ENCODE measurements at places on chromosomes 1 and 21.

GRCh38 chr1:111516005-111516535 is 12.6 kb upstream of the ADORA3 start:
- DNase-seq: no peak

DNA sequence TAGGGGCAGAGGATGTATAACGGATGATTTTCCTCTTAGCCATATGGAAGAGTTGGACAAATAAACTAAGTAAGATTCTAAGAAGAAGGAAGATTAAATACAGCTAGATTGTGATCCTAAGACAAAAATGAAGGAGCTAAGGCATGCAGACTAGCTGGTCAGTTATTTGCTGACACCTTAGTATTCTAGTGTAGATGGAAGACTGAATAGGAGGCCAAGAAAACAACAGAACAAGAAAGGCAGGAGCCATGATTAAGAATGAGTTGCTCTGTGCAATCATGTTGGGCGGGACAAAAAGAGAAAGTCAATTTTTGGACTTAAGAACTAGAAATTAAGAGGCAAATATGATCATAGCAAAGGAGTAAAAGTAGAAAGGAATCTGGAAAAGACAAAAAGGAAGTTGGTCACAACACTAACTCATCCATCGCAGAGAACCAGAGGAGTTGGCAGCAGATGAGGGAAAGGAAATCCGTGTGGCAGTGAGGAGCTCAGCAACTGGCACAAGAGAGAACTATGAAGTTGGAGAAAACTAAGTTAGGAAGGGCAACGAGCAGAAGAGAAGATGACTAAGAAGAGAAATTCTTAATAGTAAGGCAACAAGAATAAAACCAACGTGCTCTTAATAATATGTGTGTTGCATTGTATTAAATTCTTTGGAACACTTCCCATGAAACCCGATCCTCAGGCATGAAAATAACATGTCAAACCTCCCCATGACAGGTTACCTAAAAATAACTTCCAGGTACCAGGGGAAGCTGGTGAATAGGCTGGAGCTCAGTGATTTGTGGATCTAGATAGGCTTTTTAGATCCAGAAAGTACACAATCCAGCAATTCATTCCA is 234.4 kb downstream of the LTN1 start:
- no peak for DNase-seq

- no peak for DNase-seq
Observed at GRCh38 chr1:222946436-222946835, 131.6 kb downstream of the DISP1 start.

DNA sequence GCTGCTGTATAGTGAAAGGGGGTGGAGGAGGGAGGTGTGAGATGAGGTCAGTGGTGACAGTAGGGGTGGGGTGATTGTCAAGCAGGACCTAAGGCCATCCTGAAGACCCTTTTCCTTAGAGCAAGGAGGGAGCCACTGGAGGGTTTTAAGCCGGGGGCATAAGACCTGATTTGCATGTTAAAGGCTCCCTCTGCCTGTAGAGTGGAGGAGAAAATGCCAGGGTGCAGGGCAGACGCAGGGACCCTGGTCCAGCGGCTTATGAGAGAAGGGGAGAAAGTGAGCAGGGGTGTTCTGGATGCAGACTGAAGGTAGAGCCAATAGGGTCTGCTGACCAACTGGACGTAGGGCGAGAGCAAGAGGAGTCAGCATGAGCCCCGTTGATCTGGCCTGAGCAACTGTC is 154.1 kb downstream of the TRABD2B start:
- DNase-seq: no peak

Measured in stimulated activated CD8-positive, alpha-beta memory T cell treated with anti-CD3 and anti-CD28 coated beads, Interleukin-4, amount 100 ng/mL, for 1 hour (primary cell).